ENCODE measurements at places on chromosomes 1 and 21.

DNA sequence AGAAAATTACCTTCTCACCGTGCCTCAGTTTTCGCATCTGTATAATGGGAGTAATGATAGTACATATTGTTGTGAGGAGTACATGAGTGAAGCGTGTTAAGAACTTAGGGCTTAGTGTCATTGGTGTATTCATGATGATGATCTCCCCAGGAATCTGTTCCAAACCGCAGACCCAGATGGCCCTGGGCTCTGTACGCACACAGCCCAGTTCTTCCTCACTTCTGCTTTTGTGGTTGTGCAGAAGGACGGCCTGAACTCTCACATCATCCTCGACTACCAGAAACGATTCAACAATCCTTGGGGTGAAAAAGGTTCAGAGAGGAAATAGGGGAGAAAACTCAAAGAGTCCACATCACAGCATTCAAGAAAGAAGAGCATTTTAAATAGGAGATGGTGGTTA lies 323.0 kb downstream of the CAMTA1 start:
- peak; percentile 90 for DNase-seq

GRCh38 chr1:219544163-219544846 lies 68.6 kb downstream of the ZC3H11B start:
- no peak for DNase-seq

DNA sequence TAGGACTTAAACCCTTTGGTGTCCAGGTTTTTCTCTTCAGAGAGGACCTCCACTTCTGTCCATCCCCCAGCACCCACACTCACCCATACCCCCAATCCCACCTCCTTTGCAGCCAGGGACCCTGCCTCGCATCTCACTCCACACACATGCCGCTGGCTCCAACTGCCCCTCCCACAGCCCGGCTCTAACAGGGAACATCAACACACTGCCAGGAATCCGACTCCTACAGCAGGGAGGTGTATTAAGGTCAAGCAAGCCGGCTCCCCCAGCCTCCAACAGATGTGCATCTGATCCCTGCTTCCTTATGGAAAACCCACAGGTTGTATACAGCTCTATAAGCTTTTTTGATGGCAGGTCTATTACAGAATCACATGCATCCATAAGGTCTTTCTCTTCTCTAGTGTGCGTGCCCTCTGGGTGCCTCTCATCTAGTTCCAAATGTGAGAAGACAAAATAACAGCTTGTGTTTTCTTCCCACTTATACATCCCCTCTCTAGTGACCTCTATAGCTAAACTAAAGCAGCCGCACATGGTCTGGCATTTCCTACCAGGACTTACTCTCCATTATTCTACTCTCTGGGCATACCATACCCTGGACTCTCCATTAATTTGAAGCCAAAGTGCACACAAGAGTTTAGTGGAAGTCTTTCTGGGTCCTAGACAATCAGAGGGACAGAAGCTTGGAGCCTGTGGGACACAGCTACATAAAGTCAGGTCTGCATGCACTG lies 16.3 kb downstream of the PIK3C2B start:
- DNase-seq, result no peak

GRCh38 chr1:78533527-78533926 lies 42.8 kb downstream of the PTGFR start:
- DNase-seq, result no peak

- DNase-seq, result peak; percentile 10
These were observed 25.0 kb downstream of the SLC37A1 start for GRCh38 chr21:42538479-42539275.

DNA sequence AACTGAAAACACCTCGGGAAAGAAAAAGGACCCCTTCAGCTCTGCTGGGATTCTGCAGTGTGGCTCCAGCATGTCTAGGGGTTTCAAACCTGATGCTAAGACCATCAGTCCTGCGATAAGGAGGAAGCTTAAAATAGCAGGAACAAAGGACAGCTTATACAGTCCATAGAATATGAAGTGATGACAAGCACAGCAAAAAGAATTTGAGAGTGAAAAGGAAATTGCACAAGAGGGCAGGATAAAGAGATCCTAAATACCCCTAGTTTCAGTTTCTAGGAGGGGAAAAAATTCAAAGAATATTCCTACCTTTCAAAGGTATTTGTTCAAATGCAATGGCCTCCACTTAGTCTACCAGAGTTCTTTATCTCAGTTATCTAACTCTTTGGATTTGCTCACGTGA lies 171.4 kb downstream of the TGFB2 start:
- no peak for DNase-seq

DNA sequence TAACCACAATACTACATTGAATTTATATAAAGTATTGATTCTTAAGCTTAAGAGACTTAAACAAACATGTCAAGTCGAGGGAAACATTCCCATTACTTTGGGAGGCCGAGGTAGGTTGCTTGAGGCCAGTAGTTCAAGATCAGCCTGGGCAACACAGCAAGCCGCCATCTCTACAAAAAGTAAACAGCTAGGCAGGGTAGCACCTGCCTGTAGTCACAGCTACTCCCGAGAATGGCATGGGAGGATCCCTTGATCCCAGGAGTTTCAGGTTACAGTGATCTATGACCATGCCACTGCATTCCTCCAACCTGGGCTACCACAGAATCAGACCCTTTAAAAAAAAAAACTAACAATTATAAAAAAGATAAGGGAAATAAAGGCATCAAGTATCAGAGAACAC lies 50.4 kb downstream of the EIF4G3 start:
- no peak for DNase-seq

DNA sequence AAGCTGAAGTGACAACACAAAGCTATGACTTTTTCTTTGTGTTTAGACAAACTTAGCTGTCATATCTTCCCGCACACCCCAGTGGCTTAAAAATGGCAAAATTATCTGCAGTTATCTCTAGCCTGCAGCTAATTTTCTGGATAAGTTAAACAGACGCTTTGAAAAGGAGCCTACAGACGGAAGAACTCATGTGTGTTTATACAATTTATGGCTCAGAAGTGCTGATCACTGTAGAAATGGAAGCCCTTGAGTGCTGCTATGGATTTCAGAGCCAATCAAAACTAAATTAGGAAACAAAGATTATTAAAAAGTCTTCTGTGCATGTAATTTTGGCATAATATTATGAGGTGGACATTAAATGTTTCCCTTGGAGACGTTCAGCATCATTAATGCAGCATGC lies 11.6 kb downstream of the NTNG1 start:
- no peak for DNase-seq

DNA sequence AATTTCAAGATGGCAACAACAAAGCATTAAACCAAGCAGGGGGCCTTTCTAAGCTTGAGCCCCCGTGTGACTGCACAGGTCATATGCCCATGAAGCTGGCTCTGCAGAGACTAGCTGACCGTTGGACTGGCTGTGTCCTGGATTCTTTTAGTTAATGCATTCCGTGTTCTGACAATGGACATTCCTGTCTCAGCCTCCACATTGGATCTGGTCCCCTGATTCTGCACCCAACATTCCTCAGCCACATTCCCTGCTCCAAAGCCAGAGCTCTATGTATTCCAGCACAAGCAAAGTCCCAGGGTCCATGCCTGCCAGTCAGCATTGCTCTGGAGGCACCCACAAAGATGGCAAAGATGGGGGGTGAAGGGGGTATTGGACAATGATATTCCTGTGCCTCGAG lies 5.1 kb upstream of the NAV1 start:
- no peak for DNase-seq

GRCh38 chr1:106498238-106498637 lies 558.2 kb upstream of the PRMT6 start:
- DNase-seq, result no peak

DNA sequence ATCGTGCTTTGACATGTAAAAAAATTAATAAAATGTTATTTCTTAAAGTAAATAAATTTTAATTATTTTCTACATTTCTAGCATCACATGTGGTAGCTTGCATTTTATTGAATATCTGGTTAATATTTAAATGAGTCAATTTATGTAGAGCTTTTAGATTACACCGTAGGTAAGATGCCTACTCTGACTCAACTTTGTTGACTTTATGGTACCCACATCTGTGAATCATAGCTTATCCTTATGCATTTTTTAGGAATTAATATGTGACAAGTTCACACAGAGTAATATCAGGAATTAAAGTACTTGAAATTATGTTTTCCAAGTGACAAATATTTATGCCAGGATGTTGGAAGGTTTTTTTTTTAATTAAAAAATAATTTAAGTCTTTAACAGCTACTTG lies 120.7 kb downstream of the LEPR start:
- no peak for DNase-seq

DNA sequence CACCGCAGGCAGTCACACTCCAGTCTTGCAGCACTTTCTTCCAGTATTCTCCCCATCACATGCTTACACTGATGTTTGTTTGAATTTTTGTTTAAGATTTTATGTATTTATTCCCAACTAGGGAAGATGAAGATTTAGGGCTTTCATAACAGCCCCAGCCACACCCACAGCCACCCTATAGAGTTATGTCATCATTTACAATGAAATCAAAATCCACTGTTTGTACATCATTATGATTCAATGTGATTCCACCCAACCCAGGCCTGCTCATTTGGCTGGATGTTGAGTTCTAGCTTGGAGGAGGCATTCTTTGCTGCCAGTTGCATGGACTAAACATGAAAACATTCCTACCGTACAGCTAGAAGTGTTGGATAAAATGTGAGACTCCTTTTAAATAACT lies 35.8 kb downstream of the RIPK4 start:
- no peak for DNase-seq

DNA sequence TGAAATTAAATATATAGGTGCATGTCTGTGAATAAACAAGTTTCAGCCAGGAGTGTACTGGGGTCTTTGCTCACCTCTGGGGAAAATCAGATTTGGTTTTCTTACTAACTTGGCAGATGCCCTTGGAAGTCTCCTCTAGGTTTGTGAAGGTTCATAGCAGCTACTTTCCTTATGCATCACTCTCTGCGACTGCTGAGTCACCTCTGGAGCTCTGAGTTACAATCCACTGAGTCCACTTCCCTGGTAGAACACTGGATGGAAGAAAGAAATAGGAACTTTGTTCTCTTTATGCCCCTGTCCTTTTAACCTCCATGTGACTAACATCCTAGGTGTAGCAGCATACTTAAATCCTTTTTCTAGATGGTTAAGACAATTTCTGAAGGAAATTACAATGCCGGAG lies 4.4 kb upstream of the FASLG start:
- no peak for DNase-seq

- no peak for DNase-seq
These were observed 77.1 kb downstream of the PGBD5 start for GRCh38 chr1:230349020-230349393.

- DNase-seq, result no peak
These were observed 10.6 kb downstream of the RXRG start for GRCh38 chr1:165434281-165434680.

- DNase-seq, result peak; percentile 49
These were observed 5.2 kb downstream of the SOX13 start for GRCh38 chr1:204077979-204078696.

DNA sequence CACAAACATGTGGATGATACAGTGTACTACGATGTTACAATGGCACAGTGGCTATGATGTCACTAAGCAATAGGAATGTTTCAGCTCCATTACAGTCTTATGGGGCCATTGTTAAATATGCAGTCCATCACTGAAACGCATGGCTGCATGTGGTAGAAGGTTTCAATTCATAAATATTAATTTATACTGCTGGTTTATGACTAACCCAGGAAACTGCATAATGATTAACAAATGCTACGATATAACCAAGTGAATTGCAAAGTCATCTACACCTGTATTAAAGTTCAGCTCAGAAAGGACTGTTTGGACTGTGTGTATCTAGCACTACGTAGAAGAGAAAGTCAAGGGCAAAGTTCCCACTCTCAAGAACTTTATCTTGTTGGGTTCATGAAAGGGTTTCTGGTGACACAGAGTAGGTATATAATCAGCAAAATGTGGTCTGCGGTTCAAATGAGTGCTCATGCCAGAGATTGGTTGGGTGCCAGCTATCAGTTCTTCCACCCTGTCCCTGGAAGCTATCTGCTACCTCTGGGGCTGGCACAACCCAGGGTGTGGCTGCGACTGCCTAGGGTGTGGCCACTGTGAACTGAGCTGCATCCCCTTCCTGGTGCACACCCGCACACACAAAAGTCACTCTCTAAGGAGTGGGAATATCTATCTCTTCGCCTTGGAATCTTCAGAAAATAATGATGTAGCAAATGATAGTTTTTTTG lies 14.8 kb downstream of the MGST3 start:
- DNase-seq, result peak; percentile 63

- no peak for DNase-seq
These were observed 24.3 kb upstream of the SLC30A1 start for GRCh38 chr1:211603191-211603701.

GRCh38 chr1:199808110-199808870 lies 219.2 kb upstream of the NR5A2 start:
- DNase-seq, result no peak

Data from RPMI8226 (cell line).